ENCODE measurements at places on chromosomes 2 and 18.

DNA sequence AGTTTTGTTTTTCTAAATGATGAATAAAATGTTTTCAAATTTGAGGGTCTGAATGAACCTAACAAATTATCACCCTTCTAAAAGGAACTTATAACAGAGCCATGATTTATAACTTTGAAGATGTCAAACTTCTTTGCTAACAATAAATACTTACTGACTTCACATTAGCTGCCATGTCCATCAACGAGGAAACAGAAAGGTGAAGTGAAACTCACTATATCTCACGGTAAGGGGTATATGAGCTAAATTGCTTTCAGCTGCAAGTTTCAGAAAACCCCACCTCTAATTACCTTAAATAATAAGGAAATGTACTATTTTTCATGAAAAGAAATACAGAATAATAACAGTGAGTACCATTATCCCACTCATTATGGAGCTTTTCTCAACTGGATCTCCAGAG, 350.8 kb upstream of the NT5C1B start:
- no peak for DNase-seq

GRCh38 chr2:241412144-241412543, 56.1 kb downstream of the FARP2 start:
- DNase-seq: no peak

- no peak for DNase-seq
Observed at GRCh38 chr18:47844828-47845498, 85.5 kb downstream of the SMAD2 start.

DNA sequence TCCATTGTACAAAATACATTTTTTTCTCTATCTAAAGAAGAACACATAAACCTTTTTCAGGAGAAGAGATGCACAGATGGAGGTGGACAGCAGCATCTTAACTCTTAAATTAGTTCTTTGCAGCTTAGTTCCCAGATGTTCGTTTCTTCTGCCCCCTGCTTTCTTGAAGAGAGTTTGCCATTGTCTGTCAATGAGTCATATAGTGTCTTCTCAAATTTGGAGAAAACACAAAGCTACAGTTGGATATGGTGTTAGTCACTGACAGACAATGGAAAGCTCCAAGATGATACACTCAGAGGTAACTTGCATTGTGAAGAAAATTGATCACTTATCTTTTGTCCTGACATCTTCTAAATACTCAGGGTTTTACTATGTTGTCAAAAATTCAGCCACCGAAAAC, 48.8 kb upstream of the TMEFF2 start:
- DNase-seq: no peak

GRCh38 chr2:147663962-147664361, 180.9 kb upstream of the ACVR2A start:
- no peak for DNase-seq

GRCh38 chr2:28439763-28440162, 47.1 kb downstream of the FOSL2 start:
- no peak for DNase-seq

DNA sequence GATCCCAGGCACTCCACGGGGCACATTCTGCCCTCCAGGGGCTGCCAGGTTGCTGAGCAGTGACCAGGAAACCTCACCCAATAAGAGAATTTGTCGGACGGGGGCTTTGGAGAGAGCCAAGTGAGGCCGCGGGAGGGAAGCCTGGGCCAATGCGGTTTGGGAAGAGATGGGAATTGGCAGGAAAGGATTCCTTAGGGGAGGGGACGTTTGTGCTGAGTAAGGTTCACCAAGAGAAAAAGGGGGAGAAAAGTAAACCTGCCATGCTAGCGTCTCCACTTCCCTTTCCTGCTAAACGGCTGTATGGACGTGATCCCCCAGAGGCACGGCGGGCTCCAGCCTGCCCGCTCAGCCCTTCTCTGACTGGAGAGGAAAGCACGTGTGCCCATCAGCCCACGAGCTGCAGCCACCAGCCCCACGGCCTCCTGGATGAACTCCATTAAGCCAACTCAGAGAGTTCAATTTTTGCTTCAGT, 194.4 kb upstream of the ID2 start:
- DNase-seq: no peak

DNA sequence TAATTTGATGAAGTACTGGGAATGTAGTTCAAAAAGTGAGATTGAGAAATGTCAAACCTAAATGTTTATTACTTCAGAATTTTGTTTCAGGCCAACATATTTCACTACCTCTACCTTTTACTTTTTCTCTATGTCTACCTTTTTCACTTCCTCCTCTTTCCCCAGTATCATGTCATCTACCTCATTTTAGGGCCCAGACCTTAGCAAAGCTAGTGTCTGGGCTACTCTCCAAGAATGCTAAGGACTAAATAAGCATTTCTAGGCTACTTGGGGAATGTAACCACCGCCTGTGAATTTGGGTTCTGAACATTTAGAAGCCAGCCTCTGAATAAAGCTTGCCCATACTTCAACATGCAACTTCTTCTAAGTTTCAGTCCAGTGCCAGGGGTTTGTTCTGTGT, 330.4 kb downstream of the SLC4A3 start:
- no peak for DNase-seq

DNA sequence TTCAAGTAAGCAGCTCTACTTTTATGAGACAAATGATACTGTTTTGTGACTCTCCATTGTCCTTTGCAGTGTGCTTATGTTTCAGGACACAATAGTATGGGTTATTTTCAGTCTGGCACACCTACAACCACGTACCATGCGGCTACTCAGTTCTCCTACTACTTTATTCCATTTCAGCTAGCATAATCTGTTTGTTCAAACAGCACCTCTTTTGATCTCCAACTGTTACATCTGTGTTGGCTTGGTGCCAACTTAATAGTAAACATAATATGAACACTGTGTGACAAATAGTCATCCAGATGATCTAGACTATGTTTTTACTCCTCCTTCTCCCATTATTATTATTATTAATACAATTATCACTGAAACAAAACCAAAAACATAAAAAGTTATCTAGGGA, 40.5 kb downstream of the MYO3B start:
- no peak for DNase-seq

- DNase-seq: no peak
Observed at GRCh38 chr2:67083951-67084350, 313.2 kb upstream of the ETAA1 start.

GRCh38 chr2:173122936-173123335, 47.3 kb downstream of the MAP3K20 start:
- DNase-seq: no peak

DNA sequence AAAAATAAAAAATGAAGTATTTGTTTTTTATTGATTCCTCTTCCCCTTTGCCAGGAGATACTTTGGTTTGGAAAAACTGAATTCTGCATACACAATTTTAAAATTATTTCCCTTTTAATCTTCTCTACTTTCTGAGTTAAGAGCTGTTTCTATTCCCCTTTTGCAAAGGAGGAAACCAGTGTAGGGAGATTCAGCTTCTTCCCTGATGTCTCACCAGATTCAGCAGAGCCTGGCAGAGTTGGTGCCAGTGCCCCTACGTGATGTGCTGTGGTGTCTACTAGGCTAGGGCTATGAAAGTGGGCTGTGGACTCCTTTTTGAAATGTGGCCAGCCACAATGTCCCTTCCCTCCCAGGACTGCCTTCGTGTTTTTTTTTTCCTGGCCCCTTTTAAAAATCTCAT, 2.4 kb downstream of the RPE start:
- DNase-seq: no peak

DNA sequence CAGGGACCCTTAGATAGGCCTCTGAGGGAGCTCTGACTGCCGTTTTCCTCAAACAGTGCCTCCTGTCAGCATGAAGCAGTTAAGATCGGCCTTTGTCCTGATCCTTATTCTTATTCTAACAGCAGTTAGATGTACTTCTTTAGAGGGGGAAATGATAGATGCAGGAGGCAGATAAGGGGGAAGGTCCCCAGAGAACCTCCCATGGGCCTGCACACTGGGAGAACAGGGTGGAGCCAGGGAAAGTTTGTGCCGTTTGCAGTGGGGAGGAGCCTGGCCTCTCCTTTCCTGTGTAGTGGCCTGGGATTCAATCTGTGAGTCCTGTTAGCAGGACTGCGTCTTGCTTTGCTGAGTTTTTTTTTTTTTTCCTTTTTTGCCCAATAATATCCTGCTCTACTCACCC, 7.9 kb upstream of the INPP4A start:
- no peak for DNase-seq

DNA sequence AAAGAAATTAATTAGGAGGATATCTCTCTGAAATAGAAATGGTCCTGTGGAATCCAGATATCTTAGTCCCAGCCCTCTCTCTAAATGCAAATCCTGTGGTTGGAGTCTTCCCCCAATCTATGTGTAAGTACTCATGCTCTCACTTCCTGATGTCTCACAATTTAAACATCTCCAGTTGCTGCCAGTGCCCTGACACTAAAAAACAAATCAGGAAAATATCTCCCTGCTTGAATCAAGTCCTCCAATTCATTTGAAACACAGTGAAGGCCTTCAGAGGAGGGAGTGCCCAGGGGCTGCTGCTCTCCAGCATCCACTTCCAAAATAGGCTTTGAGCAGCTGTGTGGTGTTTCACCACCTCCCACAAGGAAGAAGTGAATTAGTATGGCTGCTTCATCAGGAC, 413.8 kb downstream of the RAD51AP2 start:
- no peak for DNase-seq

GRCh38 chr2:98552499-98553179, 55.7 kb downstream of the COA5 start:
- DNase-seq: no peak

DNA sequence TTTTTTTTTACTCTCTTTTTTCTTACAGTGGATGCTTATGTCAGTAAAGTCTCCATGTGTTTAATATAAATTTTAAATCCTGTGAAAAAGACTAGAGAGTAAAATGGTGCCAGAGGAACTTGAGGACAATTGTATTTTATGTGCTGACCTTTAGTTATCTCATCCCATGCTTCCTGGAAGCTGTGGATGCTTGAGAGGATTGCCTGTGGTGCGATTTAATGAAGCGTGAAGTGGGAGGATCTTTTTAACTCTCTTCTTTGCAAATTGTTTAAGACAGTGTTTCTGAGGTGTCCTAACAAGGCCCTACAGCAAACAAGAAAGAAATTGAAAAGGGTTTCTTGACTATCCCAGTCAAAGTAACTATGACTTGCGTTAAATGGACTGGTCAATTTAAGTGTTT, 84.2 kb downstream of the DTNA start:
- DNase-seq: no peak

DNA sequence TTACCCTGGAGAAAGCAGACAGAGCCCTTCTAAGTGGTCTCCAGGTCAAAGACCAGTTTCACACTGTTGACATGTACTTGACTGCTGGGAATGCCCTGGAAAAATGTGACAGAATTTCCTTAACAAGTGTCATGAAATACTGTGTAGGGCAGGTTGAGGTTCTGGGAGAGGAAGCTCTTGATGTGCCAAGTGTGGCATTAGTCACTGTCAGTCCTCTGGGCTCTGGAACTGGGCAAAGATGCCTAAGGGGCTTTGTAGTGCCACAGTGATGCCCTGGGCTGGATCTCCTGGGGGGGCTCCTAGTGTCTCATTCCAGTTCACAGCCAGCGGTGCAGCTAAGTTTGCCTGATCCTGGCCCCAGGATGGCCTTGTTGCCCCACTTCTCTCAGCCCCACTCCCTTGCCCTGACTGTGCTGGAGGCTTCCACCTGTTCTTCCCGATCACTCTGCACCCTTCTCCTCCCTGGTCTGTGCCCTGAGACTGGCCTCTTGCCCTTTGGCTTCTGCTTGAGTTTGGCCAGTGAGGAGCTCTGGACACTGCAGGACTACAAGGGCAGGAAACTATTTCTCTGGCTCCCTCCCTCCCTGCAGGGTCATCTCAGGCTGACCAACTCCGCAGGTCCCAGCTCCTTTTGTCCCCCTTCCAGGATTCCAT, 27.0 kb upstream of the FAM124B start:
- DNase-seq: no peak

GRCh38 chr2:99297994-99298393, 3.0 kb downstream of the LYG1 start:
- DNase-seq: no peak

DNA sequence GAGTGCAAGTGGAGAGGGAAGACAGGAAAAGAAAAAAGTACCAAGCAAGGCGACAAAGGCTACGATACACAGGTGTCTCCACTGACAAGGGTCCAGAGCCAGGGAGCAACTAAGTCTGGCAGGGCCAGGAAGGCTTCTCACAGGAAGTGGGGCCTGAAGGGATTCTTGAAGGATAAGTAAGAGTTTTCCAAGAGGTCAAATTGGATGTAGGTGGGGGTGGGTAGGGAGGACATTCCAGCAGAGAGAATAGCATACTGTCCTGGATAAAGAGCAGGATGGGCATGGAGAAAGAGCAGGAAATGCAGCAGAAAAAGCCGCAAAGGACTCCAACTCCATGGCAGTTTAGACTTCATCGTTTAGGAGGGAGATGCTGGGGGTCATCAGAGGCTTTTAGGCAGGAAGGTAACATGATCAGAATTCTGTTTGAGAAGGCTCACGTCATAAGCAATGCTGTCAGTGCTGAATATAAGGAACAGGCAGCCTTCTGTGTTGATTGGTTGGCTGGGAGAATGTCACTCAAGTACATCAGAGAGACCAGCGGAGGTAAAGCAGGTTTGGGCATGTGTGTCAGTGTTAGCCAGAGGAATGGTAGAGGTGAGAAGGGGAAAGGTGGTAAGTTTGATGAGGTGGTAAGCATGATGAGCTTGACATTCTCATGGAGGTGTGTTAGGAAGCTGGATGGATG, 35.1 kb downstream of the ARHGAP25 start:
- DNase-seq: no peak

DNA sequence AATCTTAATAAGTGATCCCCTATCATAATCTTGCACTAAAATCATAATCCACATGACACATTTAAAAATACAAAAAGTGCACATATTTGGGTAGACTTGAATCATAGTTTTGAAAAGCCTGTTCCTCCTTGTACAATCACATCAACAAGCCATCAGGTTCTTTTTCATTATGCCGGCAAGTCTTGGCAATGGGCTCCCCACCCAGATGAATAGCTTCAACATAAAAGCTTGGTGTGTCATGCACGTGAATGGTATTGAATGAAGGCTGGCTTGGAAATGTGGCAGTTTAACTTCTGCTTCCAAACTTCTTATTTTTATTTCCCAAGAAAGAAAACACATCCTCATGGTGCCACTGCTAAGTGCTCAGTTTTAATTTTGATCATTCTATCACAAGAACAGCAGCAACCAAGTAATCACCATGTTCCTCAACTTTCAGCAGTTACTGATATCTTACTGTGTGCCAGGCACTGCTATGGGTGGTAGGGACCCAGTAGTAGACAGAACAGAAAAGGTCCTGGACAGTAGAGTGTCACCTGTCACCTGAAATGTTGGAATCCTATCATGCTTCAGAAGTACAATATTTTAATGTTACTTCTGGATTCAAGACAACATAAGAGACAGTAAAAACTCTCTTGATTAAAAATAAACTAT, 89.9 kb downstream of the AP1S3 start:
- DNase-seq: no peak

GRCh38 chr2:17545680-17546613, 5.5 kb downstream of the VSNL1 start:
- no peak for DNase-seq
